Activated naive CD4-positive, alpha-beta T cell treated with anti-CD3 and anti-CD28 coated beads, Interleukin-2, amount 10 ng/mL, durations not matched to agents 5 hours and 36 hours (primary cell): ENCODE measurements at places on chromosomes 12 and 14. TPM values are rescaled to one million over a fixed set of nuclear protein-coding genes. Genes with fewer than 3 reads are reported as not detected.

Gene TRPV4
- not detected for total RNA-seq

Gene INHBC
- not detected for total RNA-seq

Gene KLRC3
- total RNA-seq, result 0.30 TPM

Gene IGF1
- 0.14 TPM for total RNA-seq

Gene ZDHHC22
- total RNA-seq, result not detected

Gene TBX5
- not detected for total RNA-seq

Gene AMDHD1
- 0.40 TPM for total RNA-seq

Gene PHC1
- 32.6 TPM for total RNA-seq

Gene TDRD9
- 0.05 TPM for total RNA-seq

Gene RFX4
- total RNA-seq, result not detected

Gene OAS1
- 36.3 TPM for total RNA-seq

Gene APOF
- not detected for total RNA-seq

Gene TMEM229B
- 15.2 TPM for total RNA-seq

Gene ACSM4
- not detected for total RNA-seq

Gene SLC25A21
- not detected for total RNA-seq

Gene BICDL1
- total RNA-seq, result 54.4 TPM

Gene KITLG
- total RNA-seq, result 0.10 TPM

Gene KRT1
- not detected for total RNA-seq

Gene BIN2
- total RNA-seq, result 240 TPM

Gene ACVRL1
- not detected for total RNA-seq

Gene GLS2
- total RNA-seq, result 1.8 TPM

Gene SLC5A8
- not detected for total RNA-seq

Gene RBM19
- 40.6 TPM for total RNA-seq

Gene PIWIL1
- not detected for total RNA-seq

Gene WIF1
- not detected for total RNA-seq

Gene PMCH
- total RNA-seq, result 0.28 TPM
